Activated CD4-positive, alpha-beta T cell treated with anti-CD3 and anti-CD28 coated beads, Interleukin-2, amount 10 ng/mL, durations not matched to agents 24 days and 14 days (primary cell): ENCODE measurements at places on chromosomes 12 and 14. TPM values are rescaled to one million over a fixed set of nuclear protein-coding genes. Genes with fewer than 3 reads are reported as not detected.
A peak's percentile ranks its signal among the peaks of the same experiment; 100 is the strongest.

GRCh38 chr12:82415402-82415801 lies 57.1 kb downstream of the METTL25 start:
- no peaks in the 10 kb centered on the region for H3K4me1 ChIP-seq
- no peaks in the 10 kb centered on the region for H3K36me3 ChIP-seq
- no peaks in the 10 kb centered on the region for H3K27me3 ChIP-seq
- no peak overlapping the region for H3K27ac ChIP-seq
- no peak overlapping the region for H3K4me3 ChIP-seq
- DNase-seq = no peak

DNA sequence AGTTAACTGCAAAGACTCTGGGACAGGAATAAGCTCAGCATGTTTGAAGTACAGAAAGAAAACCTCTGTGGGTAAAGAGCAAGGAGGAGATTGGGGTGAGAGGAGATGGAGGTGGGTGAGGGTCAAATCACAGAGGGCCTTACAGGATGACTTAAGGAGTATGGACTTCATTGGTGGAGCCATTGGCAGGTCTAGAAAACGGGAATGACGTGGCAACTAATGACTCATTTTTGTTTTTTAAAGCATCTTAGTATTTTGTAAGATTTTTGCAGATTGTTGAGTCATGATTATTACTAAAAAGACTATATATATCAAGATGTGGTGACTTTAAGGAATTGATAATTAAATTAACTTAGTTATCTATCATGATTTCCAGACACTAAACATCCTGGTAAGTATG lies 18.5 kb downstream of the UTP20 start:
- no peaks in the 10 kb centered on the region for H3K27me3 ChIP-seq
- H3K4me1 ChIP-seq = no peaks in the 10 kb centered on the region
- peaks cover 54% of the 10 kb centered on the region for H3K36me3 ChIP-seq
- DNase-seq = no peak

DNA sequence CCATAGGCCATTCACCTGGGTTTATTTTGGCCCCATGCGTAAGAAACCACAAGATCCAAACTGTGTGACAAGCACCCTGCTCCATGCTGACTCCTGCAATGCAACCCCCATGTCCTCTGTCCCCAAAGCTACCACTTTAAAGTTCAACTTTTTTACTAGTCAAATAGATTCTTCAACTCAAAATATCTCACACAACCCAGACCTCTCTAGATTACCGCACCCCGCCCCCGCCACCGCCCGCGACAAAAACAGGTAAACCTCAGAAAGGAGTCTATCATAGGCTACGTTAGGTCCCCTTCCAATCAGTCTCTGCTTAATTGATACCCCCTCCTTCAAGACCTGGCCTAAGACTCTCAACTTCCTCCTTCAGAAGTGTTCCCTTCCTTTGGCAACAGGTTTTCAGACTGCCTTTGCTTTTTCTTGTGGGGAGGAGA lies 2.2 kb downstream of the ZFP36L1 start:
- peak; percentile 79 for DNase-seq
- H3K4me1 ChIP-seq = peaks cover 63% of the 10 kb centered on the region
- peak overlapping the region; percentile 100 for H3K27ac ChIP-seq
- peak overlapping the region; percentile 93 for H3K4me3 ChIP-seq
- peaks cover 63% of the 10 kb centered on the region for H3K36me3 ChIP-seq

DNA sequence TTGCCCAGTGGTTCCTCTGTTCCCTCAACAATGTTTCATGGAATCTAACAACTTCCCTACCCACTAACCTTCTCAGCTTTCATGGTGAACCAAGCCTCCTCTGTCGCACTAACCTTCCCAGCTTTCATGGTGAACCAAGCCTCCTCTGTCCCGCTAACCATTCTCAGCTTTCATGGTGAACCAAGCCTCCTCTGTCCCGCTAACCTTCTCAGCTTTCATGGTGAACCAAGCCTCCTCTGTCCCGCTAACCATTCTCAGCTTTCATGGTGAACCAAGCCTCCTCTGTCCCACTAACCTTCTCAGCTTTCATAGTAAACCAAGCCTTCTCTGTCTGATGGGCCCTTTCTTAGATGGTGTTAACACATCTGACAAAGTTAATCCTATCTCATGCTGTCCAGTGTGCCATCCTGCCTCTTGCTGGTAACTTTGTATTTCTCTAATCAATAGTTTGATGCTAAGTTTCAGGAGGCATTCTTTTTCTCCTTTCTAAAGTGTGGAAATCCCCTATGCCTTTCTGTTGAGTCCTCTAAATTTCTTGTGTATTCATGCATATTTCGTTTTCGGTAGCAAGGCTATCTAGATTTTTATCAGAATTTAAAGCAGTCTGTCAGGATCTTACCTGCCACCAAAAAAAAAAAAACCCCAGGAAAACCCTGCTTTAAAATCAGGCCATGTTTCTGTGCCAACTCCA lies 26.8 kb upstream of the KCNK13 start:
- DNase-seq = no peak
- H3K36me3 ChIP-seq = peaks cover 61% of the 10 kb centered on the region
- H3K27ac ChIP-seq = peak overlapping the region; percentile 18
- no peaks in the 10 kb centered on the region for H3K27me3 ChIP-seq
- H3K4me1 ChIP-seq = peaks cover 11% of the 10 kb centered on the region

- DNase-seq = peak; percentile 69
- H3K27me3 ChIP-seq = no peaks in the 10 kb centered on the region
- H3K27ac ChIP-seq = peak overlapping the region; percentile 93
- H3K4me3 ChIP-seq = peak overlapping the region; percentile 74
Measured at GRCh38 chr14:100193417-100194357, 34.2 kb upstream of the DEGS2 start.

DNA sequence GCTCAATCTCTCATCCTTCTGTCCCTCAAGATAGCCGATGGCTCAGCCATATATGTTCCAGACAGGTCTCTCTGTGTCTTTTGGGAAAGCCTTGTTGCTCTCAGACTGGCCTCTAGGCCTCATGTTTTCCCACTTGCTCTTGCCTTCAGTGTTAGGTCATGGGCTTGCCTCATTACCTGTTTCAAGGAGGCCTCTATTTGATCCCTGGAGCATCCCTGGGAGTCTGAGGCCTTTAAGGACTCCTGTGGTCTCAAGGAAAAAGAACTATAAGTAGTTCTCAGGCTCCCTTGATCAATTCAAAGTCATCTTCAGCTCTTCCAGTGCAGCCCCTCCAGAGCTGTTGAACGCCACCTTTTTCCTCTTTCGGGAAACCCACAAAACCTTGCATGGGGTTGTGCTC lies 47.9 kb downstream of the NTF3 start:
- no peaks in the 10 kb centered on the region for H3K27me3 ChIP-seq
- DNase-seq = no peak
- no peaks in the 10 kb centered on the region for H3K36me3 ChIP-seq
- H3K27ac ChIP-seq = no peak overlapping the region
- H3K4me3 ChIP-seq = no peak overlapping the region
- H3K4me1 ChIP-seq = no peaks in the 10 kb centered on the region

GRCh38 chr12:108815875-108816594 lies 41.3 kb downstream of the SSH1 start:
- no peak for DNase-seq
- no peak overlapping the region for H3K4me3 ChIP-seq
- H3K27me3 ChIP-seq = no peaks in the 10 kb centered on the region
- H3K27ac ChIP-seq = no peak overlapping the region
- peaks cover 10% of the 10 kb centered on the region for H3K4me1 ChIP-seq

DNA sequence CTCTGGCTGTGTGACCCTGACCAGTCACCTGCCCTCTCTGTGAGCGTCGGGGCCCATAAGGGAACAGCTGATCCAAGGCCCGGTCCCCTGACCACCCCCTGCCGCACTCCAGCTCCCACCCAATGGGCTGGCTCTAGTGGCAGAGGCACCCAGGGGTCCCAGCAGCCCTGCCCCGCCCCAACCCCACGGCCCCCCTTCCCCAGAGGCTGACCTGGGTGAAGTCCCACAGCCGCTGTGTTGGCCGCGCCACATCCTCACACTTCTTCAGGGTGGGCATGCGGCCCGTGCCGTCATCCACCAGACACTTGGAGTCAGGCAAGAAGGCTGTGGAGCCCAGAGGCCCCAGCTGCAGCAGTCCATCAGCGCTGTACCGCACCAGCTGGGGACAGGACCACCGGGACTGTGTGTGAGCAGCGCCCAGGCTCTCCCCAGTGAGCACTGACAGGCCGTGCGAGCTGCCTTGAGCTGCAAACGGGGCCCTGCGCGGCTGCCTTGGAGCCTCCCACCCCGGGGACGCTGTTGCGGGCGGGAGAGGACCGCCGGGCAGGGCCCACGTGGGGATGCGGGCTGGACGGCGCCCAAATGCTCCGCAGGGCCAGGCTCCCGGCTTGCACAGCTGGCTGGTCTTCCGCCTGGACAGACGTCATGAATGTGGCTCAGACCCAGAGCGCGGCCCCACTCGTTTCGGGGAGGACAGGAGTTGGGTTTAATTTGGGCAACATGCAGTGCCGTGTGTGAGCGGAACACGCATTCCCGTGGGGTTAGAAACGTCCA lies 53.5 kb downstream of the NOC4L start:
- H3K27ac ChIP-seq = no peak overlapping the region
- H3K4me3 ChIP-seq = no peak overlapping the region
- no peak for DNase-seq
- H3K4me1 ChIP-seq = no peaks in the 10 kb centered on the region
- H3K36me3 ChIP-seq = no peaks in the 10 kb centered on the region

GRCh38 chr14:84622357-84622756 lies 907.6 kb upstream of the FLRT2 start:
- H3K36me3 ChIP-seq = no peaks in the 10 kb centered on the region
- no peak for DNase-seq
- H3K27me3 ChIP-seq = no peaks in the 10 kb centered on the region
- H3K27ac ChIP-seq = no peak overlapping the region
- no peak overlapping the region for H3K4me3 ChIP-seq
- no peaks in the 10 kb centered on the region for H3K4me1 ChIP-seq

GRCh38 chr14:50985124-50985858 lies 41.0 kb upstream of the PYGL start:
- no peak overlapping the region for H3K27ac ChIP-seq
- no peak for DNase-seq
- H3K36me3 ChIP-seq = no peaks in the 10 kb centered on the region

GRCh38 chr14:76720382-76720813 lies 40.9 kb upstream of the VASH1 start:
- H3K36me3 ChIP-seq = no peaks in the 10 kb centered on the region
- H3K4me1 ChIP-seq = no peaks in the 10 kb centered on the region
- no peak overlapping the region for H3K27ac ChIP-seq
- no peak overlapping the region for H3K4me3 ChIP-seq

DNA sequence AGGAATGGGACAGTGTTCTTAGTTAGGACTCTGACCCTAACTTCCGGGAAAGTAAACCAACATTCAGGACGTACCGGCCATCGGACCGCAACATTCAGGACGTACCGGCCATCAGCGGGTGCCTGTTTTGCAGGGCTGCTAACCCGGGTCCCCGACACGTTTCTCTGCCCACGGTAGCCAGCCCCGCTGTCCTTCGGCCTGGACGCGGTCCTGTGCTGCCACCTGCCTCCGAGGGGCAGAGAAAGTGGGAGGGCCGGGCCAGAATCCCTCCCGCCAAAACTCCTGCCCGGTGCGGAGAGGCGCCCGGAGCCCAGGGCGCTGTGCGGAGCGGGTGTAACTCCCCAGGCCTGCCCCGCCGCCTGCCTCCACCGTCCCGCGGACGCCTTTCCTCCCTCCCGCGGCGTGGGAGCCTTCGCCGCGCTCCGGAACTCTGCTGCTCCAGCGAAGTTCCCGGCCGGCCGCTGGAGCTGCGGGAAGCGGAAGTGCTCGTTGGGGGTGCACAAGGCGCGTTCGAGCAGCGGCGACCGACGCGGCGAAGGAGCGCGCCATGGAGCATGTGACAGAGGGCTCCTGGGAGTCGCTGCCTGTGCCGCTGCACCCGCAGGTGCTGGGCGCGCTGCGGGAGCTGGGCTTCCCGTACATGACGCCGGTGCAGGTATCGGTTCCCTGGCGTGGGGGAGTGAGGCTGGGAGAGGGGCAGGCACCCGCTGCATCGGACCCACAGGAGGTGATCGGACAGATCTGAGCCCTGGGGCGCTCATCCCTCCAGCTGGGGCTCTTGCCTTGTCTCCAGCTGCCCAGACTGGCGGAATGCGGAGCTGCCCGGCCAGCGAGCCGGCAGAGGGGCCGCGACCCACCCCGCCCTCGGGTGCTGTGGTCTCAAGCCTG lies at the start of gene DDX55:
Gene DDX55, plus strand, starts transcription at position 498 of the 888 bp plus-strand sequence. Its CDS starts 50 bp downstream, at position 548.
- peaks cover 19% of the 10 kb centered on the region for H3K4me1 ChIP-seq
- peak within 1 kb of the TSS; percentile 93 for H3K4me3 ChIP-seq

DNA sequence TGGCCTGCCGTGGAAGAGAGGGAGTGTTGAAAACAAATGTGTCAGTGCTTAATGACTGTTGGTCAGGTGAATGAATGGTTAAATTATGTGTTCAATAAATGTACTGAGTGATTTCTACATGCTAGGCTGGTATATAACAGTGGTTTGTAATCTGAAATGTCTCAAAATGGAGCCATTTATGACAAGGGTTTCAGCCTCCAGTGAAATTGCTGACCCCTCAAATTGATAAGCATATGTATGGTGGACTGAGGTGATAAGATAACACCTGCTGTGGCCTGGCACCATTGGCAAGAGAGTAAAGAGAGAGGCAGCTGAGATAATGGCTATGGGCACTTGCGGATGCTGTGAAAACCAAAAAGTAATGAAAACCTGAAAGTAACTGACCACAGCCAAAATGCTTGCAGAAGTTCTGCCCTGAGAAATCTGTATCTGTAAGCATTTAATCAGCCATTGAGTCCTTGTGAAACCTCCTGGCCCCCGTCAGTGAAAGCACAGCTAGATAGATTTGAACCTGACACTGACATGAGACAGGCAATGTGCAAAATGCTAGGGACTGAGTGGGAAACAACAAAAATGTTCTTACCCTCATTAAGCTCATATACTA lies 1.4 kb upstream of the BCAT1 start:
- no peak for DNase-seq
- H3K27me3 ChIP-seq = peaks cover 8% of the 10 kb centered on the region
- H3K4me1 ChIP-seq = peaks cover 60% of the 10 kb centered on the region
- peak overlapping the region; percentile 47 for H3K27ac ChIP-seq

GRCh38 chr12:119989731-119990381 lies 820 bp downstream of the BICDL1 start:
- H3K27ac ChIP-seq = peak overlapping the region; percentile 89
- peak overlapping the region; percentile 93 for H3K4me3 ChIP-seq
- DNase-seq = peak; percentile 95
- peaks cover 2% of the 10 kb centered on the region for H3K27me3 ChIP-seq

GRCh38 chr12:15688838-15689625 lies 100.2 kb downstream of the EPS8 start:
- peaks cover 23% of the 10 kb centered on the region for H3K27me3 ChIP-seq
- H3K27ac ChIP-seq = no peak overlapping the region
- no peak for DNase-seq
- H3K4me3 ChIP-seq = no peak overlapping the region

DNA sequence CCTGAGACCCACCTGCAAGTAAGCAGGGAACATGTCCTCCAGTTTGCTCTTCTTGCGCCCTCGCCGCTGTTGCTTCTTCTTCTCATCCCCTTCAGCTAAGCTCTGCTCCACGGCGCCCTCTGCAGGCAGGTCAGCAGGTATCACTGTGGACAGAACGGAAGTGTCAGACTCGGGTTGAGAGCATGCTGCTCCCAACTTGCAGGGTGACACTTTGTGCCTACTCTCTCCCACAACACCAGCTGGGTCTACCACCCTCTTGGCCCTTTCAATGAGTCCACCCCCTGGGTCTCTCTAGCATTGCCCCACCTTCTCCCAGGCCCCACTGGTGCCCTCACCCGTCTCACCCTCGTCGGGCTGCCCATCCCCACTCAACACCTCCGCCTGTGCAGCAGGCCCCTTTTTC lies 16.7 kb downstream of the KMT2D start:
- no peaks in the 10 kb centered on the region for H3K4me1 ChIP-seq
- peaks cover 77% of the 10 kb centered on the region for H3K36me3 ChIP-seq
- peak; percentile 89 for DNase-seq

Gene CDH24
- total RNA-seq = 1.6 and 1.7 TPM in 2 replicates

Gene LAG3
- 253 and 269 TPM in 2 replicates for total RNA-seq

Gene KLHL33
- 0.09 TPM in 1 of 2 replicates, not detected in the other for total RNA-seq

Gene SMOC1
- not detected in 2 replicates for total RNA-seq
